ENCODE measurements at places on chromosomes 6 and 20. TPM values are rescaled to one million over a fixed set of nuclear protein-coding genes. Genes with fewer than 3 reads are reported as not detected.

DNA sequence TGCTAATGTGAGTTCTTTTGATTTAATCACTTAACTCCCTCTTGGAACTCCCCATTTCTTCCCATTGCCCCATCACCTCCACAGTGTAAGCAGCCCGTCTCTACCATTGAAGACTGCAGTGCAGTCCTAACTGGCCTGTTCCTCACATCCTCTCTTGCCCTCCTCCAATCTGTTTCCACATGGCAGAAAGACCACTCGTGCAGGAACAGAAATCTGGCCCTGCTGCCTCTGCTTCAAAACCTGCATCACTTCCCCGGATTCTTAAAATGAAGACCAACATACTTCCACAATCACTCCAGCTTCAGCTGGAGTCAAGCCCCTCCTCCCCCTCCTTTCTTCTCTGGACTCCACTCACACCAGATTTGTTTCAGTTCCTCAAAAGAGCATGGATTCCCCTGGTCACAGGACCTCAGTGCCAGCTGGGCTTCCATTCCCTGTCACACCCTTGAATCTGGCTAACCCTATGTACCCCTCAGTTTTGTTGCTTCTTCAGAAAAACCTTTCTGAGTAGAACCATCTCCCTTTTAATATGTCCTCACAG is 802.3 kb downstream of the MAFB start:
- H3K4me3 ChIP-seq, result no peak overlapping the region
- H3K27me3 ChIP-seq, result no peaks in the 10 kb centered on the region
- DNase-seq, result no peak
- H3K36me3 ChIP-seq, result no peaks in the 10 kb centered on the region

DNA sequence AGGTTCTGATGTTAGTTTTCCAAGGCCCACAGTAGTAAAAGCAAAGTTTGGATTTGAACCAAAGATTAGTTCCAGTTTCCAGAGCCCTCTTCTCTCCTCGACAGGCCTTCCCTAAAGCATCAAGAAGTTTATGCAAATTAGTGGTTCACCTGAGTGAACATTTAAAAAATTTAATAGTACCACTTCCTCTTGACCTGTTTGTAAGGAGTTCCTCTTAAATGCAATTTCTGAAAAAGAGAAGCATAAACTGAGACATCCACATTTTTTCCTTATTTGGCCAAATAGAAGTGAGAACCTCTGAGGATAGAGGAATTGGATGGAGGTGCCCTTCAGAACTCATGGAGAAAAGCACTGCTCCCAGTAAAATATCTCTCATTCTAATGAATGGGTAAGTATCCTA is 1.2 kb upstream of the DSE start:
- H3K4me3 ChIP-seq, result no peak overlapping the region
- no peak overlapping the region for H3K27ac ChIP-seq
- H3K4me1 ChIP-seq, result peaks cover 14% of the 10 kb centered on the region

DNA sequence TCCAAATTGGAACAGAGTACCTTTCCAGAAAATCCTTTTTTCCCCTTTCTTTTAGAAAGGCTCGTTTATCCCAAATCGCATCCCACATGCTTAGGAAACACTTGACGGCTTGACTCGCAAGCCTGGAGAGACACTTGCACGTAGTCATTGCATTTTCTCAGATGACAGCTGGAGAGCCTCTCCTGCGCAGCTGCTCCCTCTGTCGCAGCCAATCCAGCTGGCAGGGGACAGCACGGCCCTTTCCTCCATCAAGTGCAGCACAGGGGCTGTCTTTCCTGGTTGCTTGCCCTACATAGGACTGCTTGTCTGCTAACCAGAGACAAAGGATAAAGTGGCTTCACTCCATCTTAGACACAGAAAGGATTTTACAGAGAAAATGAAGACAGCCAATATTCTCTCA is 77.6 kb upstream of the RGS17 start:
- no peaks in the 10 kb centered on the region for H3K4me1 ChIP-seq
- H3K27me3 ChIP-seq, result no peaks in the 10 kb centered on the region
- no peak overlapping the region for H3K4me3 ChIP-seq
- no peaks in the 10 kb centered on the region for H3K36me3 ChIP-seq

GRCh38 chr6:133837801-133838349 is 51.0 kb upstream of the TCF21 start:
- no peak overlapping the region for H3K27ac ChIP-seq
- H3K4me3 ChIP-seq, result peak overlapping the region; percentile 67
- no peaks in the 10 kb centered on the region for H3K36me3 ChIP-seq
- peak; percentile 66 for DNase-seq
- H3K4me1 ChIP-seq, result peaks cover 5% of the 10 kb centered on the region
- no peaks in the 10 kb centered on the region for H3K27me3 ChIP-seq

GRCh38 chr20:11277858-11278257 is 604.1 kb upstream of the JAG1 start:
- H3K27me3 ChIP-seq, result no peaks in the 10 kb centered on the region
- no peak overlapping the region for H3K27ac ChIP-seq
- no peaks in the 10 kb centered on the region for H3K36me3 ChIP-seq

GRCh38 chr20:62020935-62021701 is 44.6 kb downstream of the TAF4 start:
- H3K4me3 ChIP-seq, result no peak overlapping the region
- H3K27me3 ChIP-seq, result no peaks in the 10 kb centered on the region
- DNase-seq, result peak; percentile 47

- no peak overlapping the region for H3K27ac ChIP-seq
- no peaks in the 10 kb centered on the region for H3K27me3 ChIP-seq
- H3K4me1 ChIP-seq, result peaks cover 9% of the 10 kb centered on the region
- H3K4me3 ChIP-seq, result no peak overlapping the region
- no peak for DNase-seq
These were observed 48.7 kb downstream of the QKI start for GRCh38 chr6:163463180-163463579.

Gene AIF1
- total RNA-seq, result 9.4 TPM

Gene VSX1
- not detected for total RNA-seq

Gene CDH26
- total RNA-seq, result 0.22 TPM
